Memory B cell (primary cell): ENCODE measurements at places on chromosomes 4 and X.

DNA sequence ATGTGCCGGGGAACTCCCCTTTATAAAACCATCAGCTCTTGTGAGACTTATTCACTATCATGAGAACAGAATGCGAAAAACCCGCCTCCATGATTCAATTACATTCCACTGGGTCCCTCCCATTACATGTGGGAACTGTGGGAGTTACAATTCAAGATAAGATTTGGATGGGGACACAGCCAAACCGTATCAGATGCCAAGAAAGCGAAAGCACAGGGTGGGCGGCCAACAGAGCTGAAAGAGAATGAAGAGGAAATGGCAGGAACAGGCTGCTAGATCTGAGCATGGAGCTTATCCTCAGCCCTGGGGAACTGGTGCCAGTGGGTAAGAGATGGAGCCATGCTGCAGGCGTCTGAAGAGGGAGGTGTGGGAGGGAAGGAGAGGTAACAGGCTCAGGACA, 117.7 kb upstream of the PNPLA4 start:
- no peak overlapping the region for H3K27ac ChIP-seq
- no peak overlapping the region for H3K4me3 ChIP-seq
- DNase-seq, result no peak
- H3K4me1 ChIP-seq, result peaks cover 9% of the 10 kb centered on the region
- H3K27me3 ChIP-seq, result no peaks in the 10 kb centered on the region
- H3K36me3 ChIP-seq, result peaks cover 2% of the 10 kb centered on the region

DNA sequence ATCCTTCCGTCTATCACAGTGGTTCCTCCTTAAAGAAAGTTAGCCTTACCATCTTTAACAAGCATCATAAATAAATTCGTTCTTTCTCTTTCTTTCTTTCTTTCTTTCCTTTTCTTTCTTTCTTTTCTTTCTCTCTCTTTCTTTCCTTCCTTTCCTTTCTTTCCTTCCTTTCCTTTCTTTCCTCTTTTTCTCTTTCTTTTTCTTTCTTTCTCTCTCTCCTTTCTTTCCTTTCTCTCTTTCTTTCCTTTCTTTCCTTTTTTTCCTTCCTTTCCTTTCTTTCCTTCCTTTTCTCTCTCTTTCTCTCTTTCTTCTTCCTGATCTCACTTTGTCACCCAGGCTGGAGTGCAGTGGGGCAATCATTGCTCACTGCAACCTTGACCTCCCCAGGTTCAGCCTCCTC, 60.4 kb downstream of the ENPP6 start:
- no peaks in the 10 kb centered on the region for H3K4me1 ChIP-seq
- no peak overlapping the region for H3K4me3 ChIP-seq
- H3K27ac ChIP-seq, result no peak overlapping the region
- H3K27me3 ChIP-seq, result peaks cover 14% of the 10 kb centered on the region
- DNase-seq, result no peak

GRCh38 chrX:134186362-134187121, 50.4 kb upstream of the CCDC160 start:
- peaks cover 5% of the 10 kb centered on the region for H3K4me1 ChIP-seq
- H3K27me3 ChIP-seq, result peaks cover 3% of the 10 kb centered on the region
- no peak overlapping the region for H3K4me3 ChIP-seq
- no peaks in the 10 kb centered on the region for H3K36me3 ChIP-seq
- no peak overlapping the region for H3K27ac ChIP-seq

DNA sequence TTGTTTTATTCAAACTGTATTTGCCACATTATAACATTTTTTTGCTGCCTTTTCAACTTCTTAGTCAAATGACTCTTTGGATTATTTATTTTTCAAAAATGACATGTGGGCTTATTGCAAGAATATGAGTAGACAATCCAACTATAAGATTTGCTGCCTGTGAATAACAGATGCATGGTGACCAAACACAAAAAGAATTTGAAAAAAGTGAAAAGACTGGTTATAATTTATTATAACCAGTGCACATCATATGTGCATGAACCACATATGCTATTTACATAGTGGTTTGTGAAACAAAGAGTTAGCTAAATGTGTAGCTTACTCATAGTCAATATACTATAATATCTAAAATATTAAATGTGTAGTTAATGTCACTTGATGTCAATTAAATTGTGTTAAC, 2086.8 kb downstream of the ARAP2 start:
- H3K36me3 ChIP-seq, result no peaks in the 10 kb centered on the region
- no peaks in the 10 kb centered on the region for H3K4me1 ChIP-seq
- H3K4me3 ChIP-seq, result no peak overlapping the region
- no peak overlapping the region for H3K27ac ChIP-seq
- no peaks in the 10 kb centered on the region for H3K27me3 ChIP-seq
- no peak for DNase-seq

DNA sequence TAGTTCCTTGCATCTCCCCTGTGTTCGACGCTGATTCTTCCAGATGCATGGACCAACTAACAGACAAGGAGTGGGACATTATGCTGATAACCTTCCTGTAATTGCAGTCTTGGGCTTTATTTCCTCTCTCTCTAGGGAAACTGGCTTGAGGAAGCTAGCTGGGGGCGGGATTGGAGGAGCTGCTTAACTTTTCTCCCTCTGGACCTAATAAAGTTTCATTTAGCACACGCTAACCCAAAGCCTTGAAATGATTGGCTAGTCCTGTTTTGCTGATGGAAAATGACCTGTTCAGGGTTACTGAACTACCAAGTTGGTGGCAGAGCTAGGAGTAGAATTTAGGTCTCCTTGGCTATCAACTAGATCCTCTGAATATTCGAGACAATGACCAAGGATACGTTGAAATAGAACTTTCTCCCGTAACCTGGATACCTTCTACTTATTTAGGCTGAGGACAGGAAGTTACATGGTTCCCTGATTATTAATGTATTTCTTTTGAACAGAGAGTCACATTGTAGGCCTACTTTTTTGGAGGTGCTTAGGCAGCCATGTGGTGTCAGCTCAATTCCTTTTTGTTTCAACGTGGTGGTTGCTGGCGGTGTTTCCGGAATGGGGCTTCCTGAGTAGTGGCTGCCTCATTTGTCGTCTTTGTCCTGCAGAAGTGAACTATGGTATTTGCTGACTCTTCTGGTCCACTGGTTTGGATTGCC, 2.0 kb downstream of the PGK1 start:
- no peak for DNase-seq
- H3K4me1 ChIP-seq, result peaks cover 31% of the 10 kb centered on the region
- H3K36me3 ChIP-seq, result peaks cover 10% of the 10 kb centered on the region
- no peaks in the 10 kb centered on the region for H3K27me3 ChIP-seq

- no peak for DNase-seq
- H3K27me3 ChIP-seq, result peaks cover 2% of the 10 kb centered on the region
- H3K4me3 ChIP-seq, result no peak overlapping the region
- no peaks in the 10 kb centered on the region for H3K36me3 ChIP-seq
Measured at GRCh38 chr4:47219586-47219985, 188.2 kb downstream of the GABRB1 start.

DNA sequence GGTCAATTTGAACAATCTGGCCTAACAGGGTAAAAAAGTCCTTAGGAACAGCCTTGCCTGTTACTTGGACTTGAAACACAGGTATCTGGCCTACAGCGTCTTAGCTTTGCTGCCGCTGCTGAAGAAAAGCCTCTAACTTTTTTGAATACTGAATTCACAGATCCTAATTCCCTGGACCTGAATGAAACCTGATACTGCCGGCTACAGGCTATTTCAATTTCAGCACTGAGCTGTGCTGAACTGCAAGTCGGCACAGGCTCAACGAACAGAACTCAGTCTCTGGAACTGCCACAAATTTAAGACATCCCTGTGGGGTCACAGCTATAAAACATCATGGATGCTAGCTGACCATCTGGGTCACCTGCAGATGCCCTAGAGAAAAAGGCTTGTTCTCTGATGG, 7.2 kb downstream of the NR0B1 start:
- no peak overlapping the region for H3K4me3 ChIP-seq
- H3K27ac ChIP-seq, result no peak overlapping the region
- H3K36me3 ChIP-seq, result no peaks in the 10 kb centered on the region
- no peaks in the 10 kb centered on the region for H3K4me1 ChIP-seq
- DNase-seq, result no peak
- H3K27me3 ChIP-seq, result peaks cover 3% of the 10 kb centered on the region

GRCh38 chrX:45850775-45851433, 650.2 kb upstream of the DIPK2B start:
- no peak for DNase-seq
- peaks cover 5% of the 10 kb centered on the region for H3K27me3 ChIP-seq
- H3K4me3 ChIP-seq, result peak overlapping the region; percentile 85
- H3K36me3 ChIP-seq, result no peaks in the 10 kb centered on the region
- H3K4me1 ChIP-seq, result peaks cover 6% of the 10 kb centered on the region
- H3K27ac ChIP-seq, result no peak overlapping the region

- no peak for DNase-seq
- H3K36me3 ChIP-seq, result no peaks in the 10 kb centered on the region
- peaks cover 2% of the 10 kb centered on the region for H3K27me3 ChIP-seq
Measured at GRCh38 chrX:136162827-136163570, 15.7 kb downstream of the FHL1 start.

DNA sequence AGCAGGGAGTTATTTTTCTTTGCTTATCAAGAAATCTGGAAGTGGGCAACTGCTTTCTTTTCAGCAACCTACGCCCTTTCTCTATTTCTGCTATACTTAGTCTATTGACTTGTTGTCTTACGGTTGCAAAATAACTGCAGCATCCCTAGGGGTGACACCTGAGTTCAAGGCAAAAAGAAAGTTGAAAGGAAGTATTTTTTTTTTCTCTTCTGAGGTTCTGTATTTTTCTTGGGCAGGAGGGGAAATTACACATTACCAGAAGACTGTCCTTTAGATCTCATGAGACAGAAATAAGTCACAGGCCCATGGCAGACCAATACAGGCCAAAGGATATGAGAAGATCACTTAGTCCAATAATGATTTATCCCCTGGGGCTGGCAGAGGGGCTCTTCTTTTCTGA, 204.7 kb upstream of the CASK start:
- no peaks in the 10 kb centered on the region for H3K27me3 ChIP-seq
- peak overlapping the region; percentile 62 for H3K27ac ChIP-seq
- no peak overlapping the region for H3K4me3 ChIP-seq
- peaks cover 29% of the 10 kb centered on the region for H3K4me1 ChIP-seq
- no peak for DNase-seq

- H3K27me3 ChIP-seq, result no peaks in the 10 kb centered on the region
- DNase-seq, result no peak
- peaks cover 10% of the 10 kb centered on the region for H3K4me1 ChIP-seq
Measured at GRCh38 chrX:48579259-48579658, 5.0 kb downstream of the RBM3 start.

GRCh38 chr4:78811034-78811433, 34.9 kb downstream of the BMP2K start:
- peaks cover 32% of the 10 kb centered on the region for H3K36me3 ChIP-seq
- peaks cover 35% of the 10 kb centered on the region for H3K4me1 ChIP-seq
- H3K27me3 ChIP-seq, result no peaks in the 10 kb centered on the region
- no peak overlapping the region for H3K4me3 ChIP-seq

DNA sequence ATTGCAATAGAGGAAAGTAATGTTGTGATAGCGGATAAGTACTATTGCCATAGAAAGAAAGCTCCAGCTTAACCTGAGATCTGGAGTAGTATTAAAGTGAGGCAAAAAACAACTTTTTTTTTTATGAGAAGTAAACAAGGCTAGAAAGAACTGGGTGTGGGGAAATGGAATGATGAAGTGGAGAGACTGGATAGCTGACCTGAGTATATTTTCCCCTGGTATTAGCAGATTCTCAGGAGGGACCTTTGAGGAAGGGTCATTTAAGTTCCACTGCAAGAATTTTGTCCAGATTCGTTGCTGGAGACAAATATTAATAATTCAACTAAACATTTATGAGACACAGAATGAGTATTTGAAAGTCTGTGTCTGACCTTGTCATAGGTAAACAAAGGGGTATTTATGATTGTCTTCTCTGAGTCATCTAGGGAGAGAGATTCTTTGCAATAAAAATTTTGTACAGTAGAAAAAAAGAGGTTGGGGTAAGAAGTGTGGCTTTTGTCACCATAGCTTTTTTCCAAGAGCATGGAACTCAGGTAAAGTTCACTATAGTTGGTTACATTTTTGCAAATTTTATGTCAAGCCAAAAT, 2095.9 kb downstream of the ARAP2 start:
- DNase-seq, result no peak
- H3K36me3 ChIP-seq, result no peaks in the 10 kb centered on the region
- H3K27ac ChIP-seq, result no peak overlapping the region
